ENCODE measurements at places on chromosomes 1 and 21. TPM values are rescaled to one million over a fixed set of nuclear protein-coding genes. Genes with fewer than 3 reads are reported as not detected.

DNA sequence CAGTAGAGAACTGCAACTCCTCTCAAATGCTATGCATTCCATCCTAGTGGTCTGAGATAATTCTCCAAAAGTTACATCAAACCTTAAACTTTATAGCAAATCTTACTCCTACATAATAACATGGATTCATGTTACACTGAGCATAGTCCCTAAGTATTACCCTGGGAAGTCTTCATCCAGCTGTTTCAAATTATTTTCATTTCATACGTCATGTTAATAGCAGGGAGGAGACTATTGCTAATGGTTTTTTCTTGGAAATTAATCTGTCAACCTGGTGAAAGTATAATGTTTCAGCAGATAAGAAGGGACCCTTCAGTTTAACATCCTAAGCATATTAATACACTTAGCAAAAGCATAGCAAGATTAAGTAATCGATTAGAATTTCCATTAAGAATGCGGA lies 318.1 kb downstream of the USP25 start:
- DNase-seq = no peak

- DNase-seq = peak; percentile 32
These were observed 85.4 kb upstream of the OLIG2 start for GRCh38 chr21:32940079-32941014.

- DNase-seq = no peak
These were observed 81.2 kb upstream of the RAB3GAP2 start for GRCh38 chr1:220353229-220354012.

GRCh38 chr1:55522982-55523381 lies 307.8 kb upstream of the USP24 start:
- DNase-seq = no peak

- DNase-seq = peak; percentile 44
These were observed 17.8 kb upstream of the SLAMF1 start for GRCh38 chr1:160664573-160665051.

Gene MATN1
- total RNA-seq = 2.2 TPM

GRCh38 chr1:29444081-29444715 lies 207.9 kb downstream of the PTPRU start:
- DNase-seq = no peak

Gene CD46
- 127 TPM for total RNA-seq

Gene SDHC
- total RNA-seq = 166 TPM
